ENCODE measurements at places on chromosomes 2 and 18.

GRCh38 chr2:144950899-144951560, 431.1 kb upstream of the ZEB2 start:
- DNase-seq: no peak

GRCh38 chr2:175690113-175690837, 311.8 kb downstream of the LNPK start:
- no peak for DNase-seq

DNA sequence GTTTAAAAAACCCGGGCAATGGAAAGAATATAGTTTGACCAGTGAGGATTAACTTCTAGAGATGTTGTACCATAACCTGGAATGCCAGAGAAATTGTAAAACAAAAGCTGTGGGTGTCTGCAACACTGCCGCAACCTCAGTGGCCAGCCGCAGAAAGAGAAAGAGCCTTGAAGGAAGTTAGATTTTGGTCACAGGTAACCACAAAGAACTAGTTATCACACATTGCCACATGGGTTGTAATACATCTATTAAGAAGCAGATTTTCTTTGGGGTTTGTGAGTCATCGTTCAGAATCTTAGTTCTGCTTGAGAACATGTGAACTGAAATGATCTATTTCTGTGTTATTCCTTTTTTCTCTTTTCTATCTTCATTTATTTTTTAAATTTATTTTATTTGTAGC, 222.9 kb upstream of the AGAP1 start:
- DNase-seq: peak; percentile 40

DNA sequence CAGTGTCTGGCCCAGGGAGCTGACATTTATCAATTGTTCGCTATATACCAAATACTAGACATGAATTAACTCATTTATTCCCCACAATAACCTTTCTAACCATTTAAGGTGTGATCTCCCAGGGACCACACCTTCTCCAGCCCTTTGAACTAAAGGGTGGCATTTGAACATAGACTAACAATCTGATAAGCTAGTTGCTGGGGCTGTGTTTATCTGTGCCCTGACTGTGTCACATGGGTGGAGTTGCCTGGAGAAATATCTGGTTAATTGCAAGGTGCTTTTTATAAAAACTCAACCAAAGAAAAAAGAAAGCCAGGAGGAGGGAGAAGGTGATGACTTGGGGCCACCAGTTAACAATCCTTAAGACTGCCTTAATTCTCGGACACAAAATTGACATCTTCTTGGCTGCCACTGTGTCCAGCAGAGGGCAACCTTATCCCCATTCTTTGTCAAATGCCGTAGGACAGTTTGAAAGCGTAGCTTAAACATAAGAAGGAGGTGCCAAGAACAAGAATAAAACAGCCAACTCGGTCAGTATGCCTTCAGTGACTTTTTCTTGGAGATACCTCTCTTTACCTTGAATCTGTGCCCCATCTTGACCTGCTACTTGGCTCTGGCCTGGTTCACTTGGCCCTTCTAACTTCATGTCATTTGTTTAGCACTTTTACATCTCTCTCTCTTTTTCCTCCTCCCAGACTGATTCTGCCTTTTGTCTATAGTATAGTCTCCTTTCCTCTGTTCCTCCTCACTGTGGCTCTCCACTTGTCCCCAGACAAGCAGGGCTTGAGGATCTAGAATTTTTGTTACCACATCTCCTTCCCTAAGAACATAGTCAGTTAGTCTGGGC, 183.4 kb downstream of the MYO3B start:
- peak; percentile 52 for DNase-seq

GRCh38 chr18:58716060-58716756, 44.9 kb downstream of the MALT1 start:
- no peak for DNase-seq

DNA sequence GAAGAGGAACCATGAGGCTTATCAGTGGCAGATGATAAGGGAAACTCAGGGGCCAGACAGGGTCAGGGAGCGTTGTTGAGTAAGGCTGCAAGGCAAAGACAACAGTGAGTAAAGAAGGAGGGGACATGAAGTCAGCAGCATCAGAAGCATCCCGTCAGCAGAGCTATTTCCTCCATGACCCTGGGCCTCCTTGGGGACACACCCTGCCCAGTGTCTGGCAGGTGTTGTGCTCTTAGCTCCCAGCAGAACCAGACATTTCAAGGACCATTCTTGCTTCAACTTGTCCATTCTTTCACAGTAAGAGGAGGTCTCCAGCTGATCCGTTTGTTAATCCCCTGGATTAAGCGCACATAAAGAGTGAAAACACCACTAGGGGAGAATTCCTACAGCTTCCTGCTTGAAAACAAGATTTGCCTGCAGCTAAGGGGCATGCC, 88.7 kb upstream of the MEIS1 start:
- no peak for DNase-seq

DNA sequence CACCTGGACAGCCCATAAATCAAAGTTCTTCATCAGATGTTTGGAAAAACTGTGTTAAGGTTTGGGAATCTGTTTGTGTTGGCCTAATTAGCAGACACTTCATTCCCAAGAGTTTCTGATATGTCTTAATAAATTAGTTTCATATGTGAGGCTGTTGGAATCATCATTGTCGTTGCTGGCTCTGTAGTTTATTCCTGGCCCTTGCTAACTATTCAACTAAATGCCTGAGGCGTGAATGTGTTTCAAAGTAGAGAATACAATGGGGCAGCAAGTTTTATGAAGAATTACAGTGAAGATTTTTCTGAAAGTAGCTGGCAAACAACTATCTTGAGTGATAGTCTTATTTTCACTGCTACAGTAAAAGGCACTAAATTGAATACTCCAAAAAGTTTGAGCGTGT, 141.1 kb downstream of the PARD3B start:
- DNase-seq: no peak

DNA sequence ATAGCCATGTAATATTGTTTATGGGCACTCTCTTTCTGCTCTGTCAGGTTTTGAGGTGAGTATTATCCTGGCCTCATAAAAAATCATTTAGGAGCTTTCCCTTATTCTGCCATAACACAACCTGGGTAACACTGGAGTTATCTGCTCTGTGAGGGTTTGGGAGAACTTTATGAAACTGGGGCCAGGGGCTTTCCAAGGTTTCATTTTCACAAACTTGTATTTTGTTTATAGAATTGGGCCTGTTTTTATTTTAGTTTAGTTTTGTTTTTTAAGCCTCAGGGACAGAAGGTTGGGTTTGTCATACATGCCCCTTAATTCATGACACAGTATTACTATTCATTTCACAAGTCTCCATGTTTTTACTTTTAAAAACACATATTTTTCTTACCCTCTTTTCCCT, 83.5 kb downstream of the IRS1 start:
- DNase-seq: no peak

- no peak for DNase-seq
These were observed 90.6 kb upstream of the EFEMP1 start for GRCh38 chr2:56014046-56014730.

GRCh38 chr2:197517150-197517549, 1.3 kb downstream of the MOB4 start:
- DNase-seq: no peak

DNA sequence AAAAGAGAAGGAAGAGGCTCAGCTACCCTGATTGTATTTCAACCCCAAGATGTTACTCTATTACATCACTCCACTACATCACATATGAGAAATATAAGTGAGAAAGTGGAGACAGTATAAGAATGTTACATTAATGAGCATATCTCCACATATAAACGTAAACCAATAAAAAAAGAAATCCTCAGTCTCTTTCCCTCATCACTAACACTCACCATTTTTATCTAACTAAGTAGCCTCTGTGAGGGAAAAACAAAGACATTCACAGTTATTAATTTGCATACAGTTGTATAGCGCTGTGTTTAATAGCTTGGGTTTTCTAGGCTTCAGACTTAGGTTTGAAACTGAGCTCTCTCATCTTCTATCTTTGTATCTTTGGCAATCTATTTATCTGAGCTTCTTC, 489.1 kb upstream of the LRRTM4 start:
- no peak for DNase-seq

All from stimulated activated CD4-positive, alpha-beta T cell treated with anti-CD3 and anti-CD28 coated beads, TNF-alpha, amount 100 ng/mL, for 48 hours (primary cell).